ENCODE measurements at places on chromosomes 5 and 9. TPM values are rescaled to one million over a fixed set of nuclear protein-coding genes. Genes with fewer than 3 reads are reported as not detected.

Gene FOXD4L6
- not detected for total RNA-seq

Gene NEUROG1
- not detected for total RNA-seq

DNA sequence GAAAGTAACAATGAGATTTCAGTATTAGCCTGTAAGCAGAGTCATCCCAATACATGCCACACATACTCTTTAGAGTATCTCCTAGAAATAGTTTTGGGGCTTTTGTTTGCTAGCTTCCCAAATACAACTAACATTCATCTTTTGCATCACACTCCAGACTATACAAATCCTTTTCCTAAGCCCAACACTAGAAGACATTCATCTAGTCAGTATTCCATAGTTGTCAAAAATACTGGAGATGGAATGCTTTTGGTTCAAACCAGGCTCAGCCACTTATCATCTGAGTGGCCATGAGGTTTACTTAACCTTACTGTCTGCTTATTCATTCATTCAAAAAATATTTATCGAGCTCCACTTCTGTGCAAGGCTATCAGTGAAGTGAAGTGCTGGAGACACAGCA, 205.1 kb upstream of the SGCD start:
- DNase-seq = no peak

GRCh38 chr9:107425101-107426025, 64.2 kb downstream of the KLF4 start:
- peak; percentile 63 for DNase-seq

DNA sequence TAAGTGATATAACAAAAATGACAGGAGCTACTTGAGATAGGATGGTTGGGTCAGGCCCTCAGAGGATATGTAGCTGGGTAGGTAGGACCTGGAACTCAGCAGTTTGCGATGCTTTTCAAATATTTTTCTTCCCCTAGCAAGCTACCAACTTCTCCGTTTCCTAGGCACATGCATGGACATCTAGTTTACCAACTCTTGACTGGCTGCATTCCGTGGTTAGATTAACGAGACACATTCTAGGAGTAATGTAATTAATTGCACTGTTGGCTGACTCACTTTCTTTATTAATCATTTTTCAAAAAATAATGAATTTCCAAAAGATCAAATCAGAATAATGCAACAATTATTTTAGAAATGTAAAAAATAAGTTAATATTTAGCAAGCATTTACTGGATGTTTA, 95.9 kb downstream of the MACIR start:
- no peak for DNase-seq

GRCh38 chr5:9889511-9889910, 259.4 kb upstream of the TAS2R1 start:
- DNase-seq = no peak

DNA sequence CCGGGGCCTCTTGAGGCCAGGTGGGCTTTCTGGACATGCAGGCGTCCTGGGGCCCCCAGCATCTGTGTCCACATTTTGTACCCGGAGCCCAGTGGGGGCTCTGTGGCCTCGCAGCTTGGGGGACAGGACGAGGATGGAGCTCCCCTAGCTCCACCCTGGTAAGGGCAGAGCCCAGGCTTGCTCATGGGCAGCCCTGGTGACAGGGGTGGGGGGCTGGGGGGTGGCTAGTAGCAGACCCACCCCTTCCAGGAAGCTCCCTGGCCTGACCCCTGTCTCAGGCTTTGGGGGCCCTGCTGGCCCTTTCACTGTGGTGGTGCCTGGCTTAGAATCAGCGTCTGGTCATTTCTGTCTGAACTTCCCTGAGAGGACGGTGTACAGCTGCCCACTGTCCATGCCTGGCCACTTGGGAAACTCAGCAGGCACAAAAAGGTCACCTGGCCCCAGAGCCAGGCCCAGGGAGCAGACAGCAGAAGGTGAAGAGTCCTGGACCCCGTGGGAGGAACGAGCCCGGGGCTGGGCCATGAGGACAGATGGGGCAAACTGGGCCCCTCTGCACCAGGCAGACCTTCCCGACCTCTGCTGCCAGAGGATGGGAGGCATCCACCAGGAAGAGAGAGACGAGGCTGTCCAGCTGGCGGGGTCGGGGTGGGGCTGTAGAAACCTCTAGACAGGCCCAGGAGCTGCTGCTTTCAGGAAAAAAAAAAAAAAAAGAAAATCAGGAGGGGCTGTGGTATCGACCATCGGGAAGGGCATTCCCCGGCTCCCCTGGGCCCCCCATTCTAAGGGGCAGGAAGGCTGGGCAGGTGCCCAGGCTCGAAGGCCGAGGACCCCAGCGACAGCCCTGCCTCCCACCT, 52.8 kb downstream of the EXD3 start:
- DNase-seq = no peak
